ENCODE measurements at places on chromosomes 5 and 9. TPM values are rescaled to one million over a fixed set of nuclear protein-coding genes. Genes with fewer than 3 reads are reported as not detected.

DNA sequence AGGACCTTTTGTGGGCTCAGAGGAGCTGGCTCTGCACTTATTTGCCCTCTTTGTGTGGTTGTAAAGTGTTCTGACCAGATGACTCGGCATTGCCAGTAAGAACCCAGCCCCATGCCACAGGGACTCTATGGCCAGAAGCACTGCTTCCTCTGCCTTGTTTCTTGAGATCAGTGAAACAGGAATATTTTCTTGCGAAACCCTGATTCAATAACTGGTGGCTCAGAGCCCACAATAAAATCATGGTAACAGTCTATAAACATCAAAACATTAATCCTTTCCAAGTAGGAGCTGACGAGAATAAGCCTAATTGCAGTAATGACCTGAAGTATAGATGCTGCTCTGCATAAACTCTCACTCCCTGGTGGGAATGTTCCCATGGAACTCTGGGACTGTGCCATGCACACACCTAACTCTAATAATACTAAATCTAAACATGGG lies 344.3 kb downstream of the ZNF608 start:
- peak; percentile 87 for DNase-seq

GRCh38 chr5:172106511-172107356 lies 81.3 kb downstream of the STK10 start:
- peak; percentile 91 for DNase-seq

The LCN2 gene
- total RNA-seq = 3.7 TPM

The UGCG gene
- 86.5 TPM for total RNA-seq

The NXNL2 gene
- 0.44 TPM for total RNA-seq

The SPATA9 gene
- total RNA-seq = not detected

All from lower leg skin (tissue), 4 donors.